ENCODE measurements at places on chromosomes 4 and X.
A peak's percentile ranks its signal among the peaks of the same experiment; 100 is the strongest.

- DNase-seq: peak; percentile 49
Observed at GRCh38 chr4:145557720-145558119, 61.5 kb upstream of the MMAA start.

GRCh38 chr4:98249831-98250230 lies 11.4 kb upstream of the RAP1GDS1 start:
- DNase-seq: no peak

DNA sequence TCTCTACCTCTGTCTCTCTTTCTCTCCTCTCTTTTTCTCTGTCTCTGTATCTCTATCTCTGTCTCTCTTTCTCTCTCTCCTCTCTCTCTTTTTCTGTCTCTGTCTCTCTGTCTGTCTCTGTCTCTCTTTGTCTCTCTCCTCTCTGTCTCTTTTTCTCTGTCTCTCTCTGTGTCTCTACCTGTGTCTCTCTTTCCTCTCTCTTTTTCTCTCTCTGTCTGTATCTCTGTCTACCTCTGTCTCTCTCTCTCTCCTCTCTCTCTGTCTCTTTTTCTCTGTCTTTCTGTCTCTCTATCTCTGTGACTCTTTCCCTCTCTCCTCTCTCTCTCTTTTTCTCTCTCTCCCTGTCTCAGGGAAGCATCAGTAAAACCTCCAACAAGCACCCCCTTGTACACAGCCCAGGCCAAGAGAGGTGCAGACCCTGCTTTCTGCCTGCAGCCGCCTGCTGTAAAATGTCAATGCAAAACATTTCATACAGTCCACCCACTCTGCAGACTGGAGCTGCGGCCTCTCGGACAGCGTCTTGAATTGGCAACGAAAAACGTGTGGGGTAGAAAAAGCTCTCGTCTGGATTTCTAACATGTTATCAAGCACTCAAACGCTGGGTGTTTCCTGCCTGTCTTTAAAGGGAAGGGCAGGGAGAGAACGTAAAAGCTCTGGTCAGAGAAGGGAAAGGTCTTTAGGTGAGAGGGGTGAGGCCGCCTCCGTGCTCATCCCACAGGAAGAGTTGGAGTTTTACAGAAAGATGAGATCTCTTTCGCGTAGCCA lies 3.7 kb upstream of the SHOX start:
- no peak for DNase-seq

DNA sequence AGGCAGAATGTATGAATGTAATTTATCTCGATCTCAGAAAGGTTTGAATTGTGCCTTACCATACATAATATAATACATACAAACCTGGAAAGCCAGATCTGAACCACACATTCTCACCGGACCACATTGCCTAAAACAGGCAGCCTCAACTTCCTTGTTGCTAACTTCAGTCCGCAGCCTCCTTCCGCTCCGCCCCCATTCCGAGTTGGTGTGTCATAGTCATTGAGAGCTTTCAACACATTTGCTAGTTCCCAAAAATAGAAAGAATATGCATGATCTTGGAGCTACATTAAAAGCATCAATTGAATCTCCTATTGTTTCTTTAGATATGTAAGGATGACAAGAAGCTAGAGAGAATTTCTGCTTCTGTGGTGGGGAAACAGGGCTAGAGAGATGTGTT lies 127.2 kb downstream of the ARHGEF9 start:
- peak; percentile 26 for DNase-seq

DNA sequence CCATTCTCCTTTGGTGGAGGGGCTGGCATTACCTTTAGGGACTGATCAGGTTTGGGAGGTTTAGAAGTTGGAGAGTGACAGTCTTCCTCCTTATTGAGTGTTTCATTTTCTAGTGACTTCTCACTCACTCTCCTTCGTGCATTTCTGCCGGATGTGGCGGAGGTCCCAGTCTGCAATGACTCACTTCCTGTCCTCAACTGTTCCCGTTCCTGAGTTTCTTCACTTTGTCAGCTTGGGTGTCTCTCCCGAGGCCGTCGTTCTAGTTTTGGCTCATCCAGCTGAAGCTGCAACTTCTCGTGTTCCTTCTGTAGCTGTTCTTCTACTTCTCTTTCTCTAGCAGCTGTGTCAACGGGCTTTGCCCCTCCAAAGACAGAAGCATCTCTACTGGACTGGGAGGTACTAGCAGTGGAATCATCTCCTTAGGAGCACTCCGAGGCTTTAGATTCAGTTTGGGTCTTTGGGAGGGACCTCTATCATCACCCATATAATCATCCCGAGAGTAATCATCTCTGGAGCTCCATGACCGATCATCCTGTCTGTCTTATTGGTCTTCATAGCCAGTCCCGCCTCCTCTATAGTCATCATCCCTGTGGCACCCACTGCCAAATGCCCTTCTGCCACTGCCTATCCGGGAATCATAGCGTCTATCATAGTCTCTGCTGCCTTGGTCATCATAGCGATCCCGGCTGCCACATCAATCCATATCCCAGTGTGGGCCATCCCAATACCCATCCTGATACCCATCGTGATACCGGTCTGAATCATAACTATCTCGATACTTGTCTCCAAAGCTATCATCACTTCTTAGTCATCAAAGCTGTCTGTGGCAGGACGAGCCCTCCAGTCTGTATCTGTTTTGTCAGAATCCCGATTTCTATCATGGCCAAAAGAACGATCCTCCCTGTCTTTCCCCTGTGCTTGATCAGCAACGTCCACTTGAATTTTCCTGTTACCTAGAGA lies 35.3 kb upstream of the VSIG4 start:
- no peak for DNase-seq

DNA sequence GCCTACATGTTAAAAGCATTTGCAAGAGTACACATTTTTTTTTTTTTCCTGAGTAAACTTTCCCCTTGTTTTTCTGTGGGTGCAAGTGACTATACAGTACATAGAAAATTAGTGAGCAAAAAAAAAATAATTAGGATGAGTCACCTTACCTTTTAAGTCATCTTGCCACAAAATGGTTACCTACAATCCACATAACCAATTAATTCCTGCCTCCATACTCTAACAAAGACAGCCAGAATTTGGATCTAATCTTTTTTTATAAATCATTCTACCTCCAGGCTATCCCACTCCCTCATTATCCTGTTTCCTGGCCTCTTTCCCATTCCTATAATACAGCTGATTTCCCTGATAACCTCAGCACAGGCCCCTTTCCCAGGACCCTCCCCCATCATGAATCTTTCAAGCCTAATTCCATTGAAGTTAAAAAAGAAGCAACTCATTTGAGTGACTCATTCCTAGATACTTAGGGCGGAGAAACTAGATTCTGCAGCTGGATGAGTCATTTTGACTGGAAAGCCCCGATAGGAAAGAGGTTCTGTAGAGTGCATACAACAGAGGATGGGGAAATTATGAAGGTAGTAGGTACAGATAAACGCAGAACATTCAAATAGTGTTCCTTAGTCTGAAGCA lies 128.2 kb downstream of the C4orf51 start:
- DNase-seq: peak; percentile 79

DNA sequence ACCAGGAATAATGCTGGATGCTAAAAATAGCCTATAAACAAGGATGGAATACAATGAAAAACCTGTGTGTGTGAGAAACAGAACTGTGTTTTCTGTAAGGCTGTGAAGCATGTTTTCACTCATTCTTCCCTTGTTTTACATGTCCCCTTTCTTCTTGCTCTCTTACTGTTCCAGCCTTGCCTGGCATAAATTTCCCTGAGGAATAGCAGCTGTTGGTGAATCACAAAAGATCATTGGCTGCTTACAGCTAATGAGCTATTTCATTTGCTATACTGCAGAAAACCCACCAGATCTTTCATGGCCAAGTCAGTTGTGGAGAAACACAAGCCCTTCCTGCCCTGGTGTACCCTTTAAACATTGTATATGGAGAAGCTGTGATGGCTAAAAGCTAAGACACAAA lies 91.1 kb downstream of the LDB2 start:
- DNase-seq: no peak

DNA sequence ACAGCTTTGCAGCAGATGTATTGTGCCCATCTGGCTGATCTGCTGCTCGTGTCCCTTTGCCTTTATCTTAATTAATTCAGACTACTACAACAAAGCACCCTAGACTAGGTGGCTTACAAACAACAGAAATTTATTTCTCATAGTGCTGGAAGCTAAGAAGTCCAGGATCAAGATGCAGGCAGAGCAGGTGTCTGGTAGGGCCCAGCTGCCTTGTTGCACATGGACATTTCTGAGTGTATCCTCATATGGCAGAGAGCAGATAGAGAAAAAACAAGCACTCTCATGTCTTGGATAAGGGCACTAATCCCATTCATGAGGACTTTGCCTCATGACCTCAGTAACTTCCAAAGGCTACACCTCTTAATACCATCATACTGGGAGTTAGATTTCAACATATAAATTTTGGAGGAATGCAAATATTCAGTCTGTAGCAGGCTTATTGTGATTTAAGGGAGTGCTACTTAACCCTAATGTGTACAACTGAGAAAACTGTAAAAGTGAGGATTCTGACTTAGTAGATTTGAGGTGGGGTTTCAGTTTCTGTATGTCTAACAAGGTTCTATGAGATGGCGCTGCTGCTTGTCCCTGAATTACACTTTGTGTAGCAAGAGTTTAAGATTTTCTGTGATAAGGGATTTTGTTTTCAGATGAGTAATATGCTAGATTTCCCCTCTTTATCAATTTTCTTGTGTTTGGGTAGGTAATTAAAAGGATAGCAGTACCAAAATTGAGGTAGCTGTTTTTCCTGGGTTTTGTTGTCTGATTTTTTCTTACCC lies 473.2 kb upstream of the TECRL start:
- DNase-seq: no peak

GRCh38 chr4:145496292-145496691 lies 14.6 kb downstream of the SMAD1 start:
- DNase-seq: no peak

DNA sequence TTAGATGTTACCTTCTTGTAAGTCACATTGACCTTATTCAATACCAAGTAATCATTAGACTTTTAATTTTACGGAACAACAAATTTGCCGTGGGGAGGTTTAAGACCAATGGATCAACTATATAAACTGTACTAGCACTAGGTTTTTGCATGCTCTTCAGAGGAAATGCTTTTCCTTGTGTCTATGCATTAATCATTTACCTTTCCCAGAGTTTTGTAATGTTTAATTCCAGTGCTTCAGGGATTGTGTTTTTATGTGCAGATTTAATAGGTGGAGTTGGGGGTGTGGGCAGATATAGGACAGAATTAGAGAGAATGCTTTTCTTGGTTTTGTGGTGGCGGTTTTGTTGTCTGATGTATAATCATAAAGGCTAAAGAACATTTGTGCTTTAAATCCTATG lies 76.0 kb upstream of the SMARCA5 start:
- no peak for DNase-seq

GRCh38 chrX:32893751-32894150 lies 317.6 kb downstream of the DMD start:
- no peak for DNase-seq

GRCh38 chr4:38644201-38644600 lies 19.8 kb upstream of the KLF3 start:
- no peak for DNase-seq

- DNase-seq: no peak
Observed at GRCh38 chr4:112520598-112521122, 4.7 kb upstream of the NEUROG2 start.

GRCh38 chrX:24594501-24594900 lies 52.6 kb downstream of the PCYT1B start:
- no peak for DNase-seq

- no peak for DNase-seq
Observed at GRCh38 chr4:48974979-48975640, 11.0 kb upstream of the CWH43 start.

- no peak for DNase-seq
Observed at GRCh38 chrX:107602694-107603239, 25.5 kb upstream of the PRPS1 start.

GRCh38 chr4:126526335-126526734 lies 1106.4 kb upstream of the INTU start:
- DNase-seq: no peak

- DNase-seq: no peak
Observed at GRCh38 chr4:15836362-15836761, 58.2 kb downstream of the CD38 start.

- DNase-seq: no peak
Observed at GRCh38 chr4:126727461-126727860, 905.3 kb upstream of the INTU start.

- no peak for DNase-seq
Observed at GRCh38 chr4:119032921-119033685, 102.5 kb upstream of the MYOZ2 start.

DNA sequence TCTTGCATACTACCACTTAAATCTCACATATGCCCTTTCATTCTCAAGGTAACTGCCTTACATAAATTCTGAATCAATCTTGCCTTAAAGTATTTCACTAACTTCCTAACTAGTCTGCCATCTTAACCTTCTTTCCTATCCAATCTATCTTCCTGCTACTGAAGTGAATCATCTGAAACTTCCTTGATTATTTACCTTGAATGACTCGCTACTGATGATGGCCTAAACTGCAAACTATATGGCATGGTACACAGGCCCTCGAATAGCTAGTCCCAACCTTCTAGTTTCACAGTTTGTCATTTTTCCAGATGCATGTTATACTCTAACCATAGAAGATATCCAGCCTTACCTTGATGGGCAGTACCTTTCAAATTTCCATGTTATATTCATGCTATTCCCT lies 19.9 kb downstream of the PHKA1 start:
- DNase-seq: no peak

- DNase-seq: no peak
Observed at GRCh38 chrX:150540965-150541364, 27.5 kb upstream of the MTM1 start.

GRCh38 chr4:61300266-61300844 lies 100.2 kb downstream of the ADGRL3 start:
- DNase-seq: no peak

DNA sequence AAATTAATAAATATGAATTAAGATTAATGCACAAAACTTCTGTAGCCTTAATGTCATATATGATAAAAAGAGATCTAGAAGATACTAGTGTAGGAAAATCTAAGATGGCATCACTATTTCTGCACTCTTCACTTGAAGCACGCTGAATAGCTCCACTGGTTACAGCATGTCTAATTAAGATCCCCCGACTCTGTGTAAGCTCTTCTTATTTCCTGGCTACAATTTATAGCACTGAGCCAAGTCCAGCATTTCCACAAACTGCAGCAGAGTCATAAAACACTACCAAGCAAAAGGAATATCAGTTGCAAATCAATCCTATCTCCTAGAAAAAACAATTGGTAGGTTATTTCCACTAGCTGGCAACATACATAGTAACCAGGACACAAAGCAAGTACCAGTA lies 1.3 kb upstream of the CCNA2 start:
- DNase-seq: no peak

GRCh38 chrX:10631416-10632145 lies 11.2 kb upstream of the MID1 start:
- DNase-seq: no peak

- DNase-seq: no peak
Observed at GRCh38 chr4:20589436-20589835, 110.8 kb upstream of the PACRGL start.

- no peak for DNase-seq
Observed at GRCh38 chr4:64774626-64775025, 365.4 kb upstream of the TECRL start.

- DNase-seq: no peak
Observed at GRCh38 chr4:37767546-37767945, 58.9 kb upstream of the PGM2 start.

GRCh38 chr4:184419976-184420375 lies 54.4 kb downstream of the IRF2 start:
- DNase-seq: no peak

GRCh38 chr4:113539408-113539807 lies 222.1 kb downstream of the CAMK2D start:
- DNase-seq: peak; percentile 11

All from astrocyte of the cerebellum (primary cell).